HL-60 (cell line): ENCODE measurements at places on chromosomes 2 and 18.

GRCh38 chr2:215811003-215811402 is 202.3 kb downstream of the MREG start:
- DNase-seq = no peak

GRCh38 chr2:167264380-167264779 is 376.1 kb downstream of the XIRP2 start:
- DNase-seq = no peak

DNA sequence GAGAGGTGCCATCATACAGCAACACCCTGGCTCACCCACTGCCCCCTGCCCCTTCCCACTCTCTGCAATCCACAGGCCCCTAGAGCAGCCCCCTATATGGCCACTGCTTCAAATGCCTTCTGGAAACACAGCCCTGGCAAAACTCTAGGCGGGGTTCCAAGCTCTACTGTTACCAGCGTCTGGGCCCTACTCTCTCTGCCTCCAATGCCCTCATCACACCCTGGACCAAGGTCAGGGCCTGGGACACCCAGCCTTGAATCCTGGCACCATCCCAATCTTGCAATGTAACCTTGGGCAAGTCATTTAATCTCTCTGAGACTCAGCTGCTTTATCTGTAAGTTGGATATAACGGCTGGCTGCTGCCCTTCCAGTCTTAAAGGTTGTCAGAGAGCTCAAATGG is 39.2 kb upstream of the LOXHD1 start:
- DNase-seq = no peak

DNA sequence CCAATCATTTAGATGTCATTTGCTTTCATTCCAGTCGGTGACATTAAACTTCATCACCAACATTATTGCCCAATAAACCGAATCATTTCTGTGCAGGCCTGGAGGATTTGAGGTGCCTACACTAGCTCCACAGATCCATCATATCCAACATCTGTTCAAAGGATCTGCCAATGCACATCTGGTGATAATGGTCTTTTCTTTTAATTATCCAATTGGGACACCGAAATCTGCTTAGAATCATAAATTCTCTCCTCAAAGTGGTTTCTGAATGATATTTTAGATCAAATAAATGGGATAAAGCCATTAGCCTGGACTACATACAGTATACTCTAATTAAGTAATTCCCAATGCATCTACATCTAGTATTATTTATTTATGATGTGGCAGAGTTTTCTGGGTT is 85.6 kb downstream of the ABCA12 start:
- no peak for DNase-seq

GRCh38 chr2:21404137-21404536 is 280.4 kb downstream of the TDRD15 start:
- DNase-seq = no peak

DNA sequence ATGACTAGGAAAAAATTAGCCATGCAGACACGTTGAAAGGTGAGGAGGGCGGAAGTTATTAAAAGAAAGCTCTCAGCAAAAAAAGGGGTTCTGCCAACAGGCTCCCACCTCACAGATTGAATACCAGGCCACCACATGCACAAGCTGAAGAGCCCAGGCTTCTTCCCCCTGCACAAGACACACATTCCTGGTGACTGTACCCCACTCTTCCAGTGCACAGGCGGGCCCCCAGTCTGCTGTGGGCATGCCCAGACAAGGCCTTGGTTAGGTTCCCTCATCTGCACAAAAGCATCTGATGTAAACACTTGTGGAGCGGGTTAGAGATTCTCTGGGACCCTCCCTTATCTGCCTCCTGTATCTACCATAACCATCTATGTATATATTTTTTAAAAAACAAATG is 81.7 kb downstream of the AGPS start:
- no peak for DNase-seq

DNA sequence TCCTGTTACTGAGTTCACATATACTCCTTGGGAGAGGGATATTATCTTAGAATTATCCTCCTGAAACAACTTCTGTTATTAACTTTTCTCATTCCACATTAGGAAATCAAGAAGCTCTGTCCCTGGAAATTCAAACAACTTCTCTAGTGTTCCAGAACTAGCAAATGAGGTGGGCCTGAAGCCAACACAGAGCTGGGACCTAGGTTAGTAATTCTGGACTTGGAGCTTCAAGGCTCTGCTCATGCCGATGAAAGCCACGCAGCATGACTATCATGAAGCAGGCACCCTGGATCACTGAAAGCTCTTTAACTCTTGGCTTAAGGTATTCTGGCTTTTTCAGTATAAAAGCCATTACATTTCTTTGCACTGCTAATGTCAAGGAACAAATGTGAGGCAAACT is 242.7 kb downstream of the TGIF1 start:
- no peak for DNase-seq

DNA sequence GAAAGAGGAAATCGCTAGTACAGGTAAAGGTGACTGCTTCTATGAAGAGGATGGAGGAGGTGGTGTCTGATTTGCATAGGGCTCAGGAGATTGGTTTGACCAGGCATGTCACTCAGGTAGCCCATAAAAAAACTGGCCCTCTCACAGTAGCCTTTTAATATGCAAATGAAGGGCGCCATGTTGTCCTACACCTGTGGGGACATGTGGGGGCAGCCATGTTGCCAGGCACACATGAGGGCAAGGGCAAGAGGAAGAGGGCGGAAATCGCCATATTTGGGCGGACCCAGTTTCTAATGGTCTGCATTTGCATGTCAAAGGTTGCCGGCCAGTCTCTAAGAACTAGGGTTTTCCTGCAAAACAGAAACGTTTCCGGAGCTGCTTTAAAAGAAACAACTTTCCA is 1330.6 kb downstream of the DSC3 start:
- no peak for DNase-seq

GRCh38 chr2:153214337-153214736 is 264.2 kb downstream of the RPRM start:
- no peak for DNase-seq

DNA sequence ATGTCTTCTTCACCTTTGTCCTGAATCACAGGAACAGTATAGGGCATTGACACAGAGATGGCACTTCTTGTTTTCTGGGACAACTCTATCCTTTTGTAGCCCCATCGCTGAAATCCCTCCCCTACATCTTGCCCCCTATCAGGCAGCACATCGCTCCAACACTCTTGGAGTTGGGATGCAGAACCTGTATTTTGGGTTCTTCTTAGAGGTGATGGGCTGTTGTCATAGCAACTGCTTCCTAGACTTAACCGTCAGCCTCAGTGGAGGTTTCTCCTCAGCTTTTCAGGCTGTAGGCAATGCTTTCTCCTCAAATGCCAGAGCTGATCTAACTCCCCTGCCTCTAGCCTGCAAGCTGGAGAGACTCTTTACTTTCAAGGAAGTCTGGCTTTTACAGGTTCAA is 99.9 kb upstream of the SPRED2 start:
- no peak for DNase-seq

DNA sequence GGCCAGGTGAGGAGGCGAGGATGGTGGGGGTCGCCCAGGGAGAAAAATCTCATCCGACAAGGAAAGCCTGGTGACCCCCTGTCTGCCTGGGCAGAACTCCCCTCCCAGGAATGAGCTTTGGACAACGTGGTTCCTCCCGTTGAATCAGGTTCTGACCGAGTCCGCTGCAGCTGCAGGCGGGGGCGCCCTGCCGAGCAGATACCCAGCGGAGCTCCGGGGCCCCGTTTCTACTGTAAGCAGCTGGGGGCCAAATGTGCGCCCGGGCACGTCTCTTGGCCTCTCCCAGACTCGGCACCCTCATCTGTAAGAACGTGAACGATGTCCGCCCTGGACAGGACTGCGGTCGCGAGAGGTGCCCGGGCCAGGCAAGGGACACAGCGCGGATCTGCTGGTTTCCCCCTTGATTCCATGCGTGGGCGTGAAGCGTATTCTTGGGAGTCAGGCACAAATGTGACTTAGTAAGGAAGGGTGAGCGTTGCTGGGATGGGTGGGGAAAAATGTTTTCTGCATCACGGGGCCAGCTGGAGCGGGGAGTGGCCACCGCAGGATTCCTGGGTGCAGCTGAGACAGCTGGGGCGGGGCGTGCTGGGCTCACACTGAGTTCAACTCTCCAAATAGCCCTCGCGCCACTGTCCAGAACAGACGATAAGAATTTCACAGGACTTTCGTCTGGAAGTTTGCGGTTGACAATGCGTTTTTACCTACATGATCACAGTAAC is 20.2 kb upstream of the TUBB6 start:
- DNase-seq = no peak

- DNase-seq = no peak
Observed at GRCh38 chr18:4107049-4107467, 348.0 kb downstream of the DLGAP1 start.

GRCh38 chr18:53947092-53947640 is 277.3 kb downstream of the MBD2 start:
- no peak for DNase-seq

- DNase-seq = no peak
Observed at GRCh38 chr2:30960213-30960612, 153.0 kb upstream of the CAPN13 start.

- no peak for DNase-seq
Observed at GRCh38 chr2:31070339-31071125, 67.7 kb downstream of the GALNT14 start.

DNA sequence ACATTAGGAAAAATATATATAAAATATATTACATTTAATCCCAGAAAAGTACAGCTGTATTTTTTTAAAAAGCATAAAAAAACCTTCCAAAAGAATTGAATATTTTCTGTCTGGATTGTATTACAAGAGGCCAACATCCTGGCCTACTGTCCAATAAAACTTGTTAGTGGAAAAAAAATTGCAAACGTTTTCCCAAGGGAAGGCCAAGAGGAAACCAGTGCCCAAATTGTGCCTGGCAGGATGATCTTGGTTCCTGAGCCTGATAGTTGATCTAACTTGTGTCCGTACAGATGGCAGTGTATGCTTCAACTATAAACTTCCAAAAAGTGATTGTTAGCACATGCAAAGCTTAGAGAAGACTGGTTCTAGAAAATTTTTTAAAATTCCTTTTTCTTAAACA is 90.6 kb upstream of the LPIN2 start:
- DNase-seq = no peak

DNA sequence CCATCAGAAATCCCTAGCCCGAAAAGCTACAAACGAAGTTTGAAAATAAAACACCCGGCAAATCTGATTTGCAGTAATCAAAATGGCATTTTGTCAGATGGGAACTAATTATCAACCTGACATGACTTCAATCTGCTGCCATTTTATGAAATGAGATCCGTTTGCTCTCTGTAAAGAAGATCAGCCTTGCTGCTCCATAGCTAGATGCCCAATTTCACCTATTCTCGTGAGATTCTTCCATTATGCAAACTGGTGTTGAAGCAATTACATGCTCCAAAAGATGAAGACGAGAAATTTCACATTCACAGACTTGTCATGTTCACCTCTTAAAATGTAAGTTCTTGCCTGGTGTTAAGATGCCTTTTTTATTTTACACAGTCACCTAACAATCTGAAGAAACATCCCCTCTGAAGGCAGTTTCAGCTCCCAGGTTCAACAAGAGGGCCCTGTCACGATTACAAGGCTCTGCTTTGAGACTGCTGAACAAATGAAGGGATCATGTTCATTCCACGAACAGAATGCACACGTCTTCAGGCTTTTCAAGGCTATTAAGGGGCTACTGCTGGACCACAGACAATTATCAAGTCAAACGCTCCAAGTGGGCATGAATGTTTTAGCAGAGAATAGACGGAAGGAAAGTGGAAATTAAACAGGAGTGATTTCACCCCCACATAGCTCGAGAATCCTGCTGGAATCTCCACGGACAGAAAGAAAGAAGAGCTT is 172.6 kb upstream of the PID1 start:
- DNase-seq = no peak

GRCh38 chr18:14015416-14015815 is 100.1 kb upstream of the MC2R start:
- no peak for DNase-seq

DNA sequence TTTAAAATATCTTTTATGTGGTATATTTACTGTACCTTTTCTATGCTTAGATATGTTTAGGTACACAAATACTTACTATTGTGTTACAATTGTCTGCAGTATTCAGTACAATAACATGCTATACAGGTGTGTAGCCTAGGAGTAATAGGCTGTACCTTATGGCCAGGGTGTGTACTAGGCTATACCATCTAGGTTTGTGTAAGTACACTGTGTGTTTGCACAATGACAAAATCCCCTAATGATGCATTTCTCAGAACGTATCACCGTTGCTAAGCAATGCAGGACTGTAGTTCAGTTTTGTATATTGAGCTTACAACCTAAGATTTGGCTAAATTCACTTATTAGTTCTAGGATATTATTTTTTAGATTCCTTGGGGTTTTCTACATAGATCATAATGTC is 332.3 kb upstream of the HS6ST1 start:
- DNase-seq = no peak

DNA sequence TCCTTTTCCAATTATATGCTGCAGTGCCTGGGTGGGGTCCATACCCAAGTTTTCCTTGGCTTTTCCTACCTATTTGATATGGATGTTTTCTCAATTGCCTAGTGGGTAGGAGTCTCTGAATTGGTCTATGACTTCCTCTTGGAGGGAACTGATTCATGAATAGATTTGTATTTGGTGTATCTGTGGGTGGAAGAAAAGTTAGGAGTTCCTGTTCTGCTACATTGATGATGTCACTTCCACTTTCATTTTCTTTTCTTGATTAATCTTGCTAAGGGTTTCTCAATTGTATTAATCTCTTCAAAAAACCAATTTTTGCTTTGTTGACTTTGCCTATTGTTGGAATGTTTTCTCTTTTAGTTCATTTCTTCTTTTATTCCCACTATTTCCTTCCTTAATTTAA is 37.4 kb upstream of the SLC9A2 start:
- DNase-seq = no peak

GRCh38 chr18:23207191-23207955 is 72.1 kb downstream of the CABLES1 start:
- DNase-seq = peak; percentile 32

GRCh38 chr2:25304321-25304720 is 37.4 kb downstream of the DNMT3A start:
- peak; percentile 86 for DNase-seq

DNA sequence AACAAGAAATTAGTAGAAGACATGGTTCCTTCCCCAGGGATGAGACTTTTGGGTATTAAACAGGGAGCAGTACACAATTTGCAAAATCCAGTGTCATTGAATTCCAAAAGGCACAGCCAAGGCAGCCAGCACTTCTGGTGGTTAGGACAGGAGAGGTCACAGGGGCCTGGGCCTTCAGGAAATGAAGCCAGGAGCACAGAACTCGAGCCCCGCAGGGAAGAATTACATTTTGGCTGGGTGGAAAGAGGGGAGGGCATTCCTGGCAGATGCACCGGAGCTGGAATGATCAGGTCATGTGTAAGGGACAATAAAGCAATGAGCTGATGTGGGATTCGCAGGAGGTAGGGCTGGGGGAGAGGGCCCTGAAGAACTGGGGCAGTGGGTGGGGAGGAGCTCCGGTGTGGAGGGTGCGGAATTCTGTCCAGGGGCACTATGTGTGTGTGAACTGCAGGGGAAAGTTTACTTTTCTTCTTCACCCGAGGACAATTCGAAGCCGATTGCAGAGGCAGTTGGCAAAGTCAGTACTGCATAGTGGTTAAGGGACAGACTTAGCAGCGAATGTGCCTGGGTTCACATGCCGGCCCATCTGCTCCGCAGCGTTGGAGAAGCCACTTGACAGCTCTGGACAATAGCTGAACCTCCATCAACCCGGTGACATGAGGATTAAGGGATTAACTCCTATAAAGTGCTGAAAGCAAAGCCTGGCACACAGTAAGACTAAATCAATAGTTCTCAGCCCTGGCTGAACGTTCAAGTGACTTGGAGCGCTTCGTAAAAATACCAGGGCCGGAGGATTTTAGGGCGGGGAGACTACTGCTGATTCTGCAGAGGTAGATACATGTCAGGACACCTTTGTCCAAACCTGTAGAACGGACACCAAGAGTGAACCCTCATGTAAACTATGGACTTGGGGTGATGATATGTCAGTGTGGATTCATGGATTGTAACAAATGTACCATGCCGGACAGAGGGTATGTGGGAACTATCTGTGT is 36.4 kb downstream of the ALPK2 start:
- DNase-seq = no peak
